GM12864 (cell line): ENCODE measurements at places on chromosomes 13 and 19.

GRCh38 chr19:55465460-55466240, 1.1 kb upstream of the C19orf85 start:
- no peak for DNase-seq

- no peak for DNase-seq
Measured at GRCh38 chr13:100350601-100351000, 238.0 kb downstream of the GGACT start.

GRCh38 chr13:42876270-42876714, 94.9 kb downstream of the FAM216B start:
- DNase-seq: peak; percentile 53

DNA sequence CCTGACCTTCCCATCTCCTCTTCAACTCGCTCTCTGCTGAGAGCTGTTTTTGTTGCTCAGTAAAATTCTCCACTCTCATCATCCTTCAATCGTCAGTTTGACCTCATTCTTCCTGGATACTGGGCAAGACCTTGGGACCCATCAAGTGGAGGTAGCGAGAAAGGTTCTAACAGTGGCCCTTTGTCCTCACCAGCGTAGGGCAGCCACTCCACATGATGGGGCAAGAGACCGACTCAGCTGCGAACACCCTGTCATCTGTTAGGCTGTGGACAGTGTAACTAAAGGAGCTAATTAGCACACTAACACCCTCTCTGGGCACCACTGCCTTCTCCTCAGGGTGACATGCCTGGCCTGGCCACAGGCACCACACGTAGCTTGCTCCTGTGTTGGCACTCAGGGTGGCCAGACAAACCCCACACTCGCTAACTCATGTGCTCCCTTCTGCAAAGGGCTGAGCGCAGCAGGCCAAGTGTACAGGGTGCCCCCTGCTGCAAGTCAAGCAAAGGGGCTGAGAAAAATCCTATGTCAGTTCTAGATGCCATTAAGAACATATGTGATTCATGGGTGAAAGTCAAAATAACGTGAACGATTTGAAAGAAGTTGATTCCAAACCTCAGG, 1216.0 kb downstream of the SLITRK5 start:
- DNase-seq: no peak

GRCh38 chr13:78595495-78596398, 7.6 kb downstream of the POU4F1 start:
- no peak for DNase-seq

DNA sequence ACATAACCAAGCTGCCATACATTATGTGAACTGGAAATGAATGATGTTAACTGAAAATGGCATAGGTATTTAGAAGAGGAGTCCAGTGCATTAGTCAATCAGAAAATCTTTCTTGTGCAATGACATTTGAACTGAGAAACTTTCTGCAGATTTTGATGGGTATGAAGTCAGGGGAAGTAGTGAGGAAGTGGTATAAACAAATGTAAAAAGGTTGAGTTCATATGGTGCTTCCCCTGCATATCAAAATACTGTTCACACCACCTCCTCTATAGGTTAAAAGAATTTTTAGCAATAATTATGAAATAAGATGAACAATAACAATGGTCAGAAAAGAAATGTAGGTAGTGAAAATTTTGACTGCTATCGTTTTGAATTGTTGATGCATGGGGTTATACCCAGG, 800.0 kb downstream of the SLITRK6 start:
- DNase-seq: no peak

GRCh38 chr19:29266603-29267002, 53.7 kb upstream of the UQCRFS1 start:
- no peak for DNase-seq

DNA sequence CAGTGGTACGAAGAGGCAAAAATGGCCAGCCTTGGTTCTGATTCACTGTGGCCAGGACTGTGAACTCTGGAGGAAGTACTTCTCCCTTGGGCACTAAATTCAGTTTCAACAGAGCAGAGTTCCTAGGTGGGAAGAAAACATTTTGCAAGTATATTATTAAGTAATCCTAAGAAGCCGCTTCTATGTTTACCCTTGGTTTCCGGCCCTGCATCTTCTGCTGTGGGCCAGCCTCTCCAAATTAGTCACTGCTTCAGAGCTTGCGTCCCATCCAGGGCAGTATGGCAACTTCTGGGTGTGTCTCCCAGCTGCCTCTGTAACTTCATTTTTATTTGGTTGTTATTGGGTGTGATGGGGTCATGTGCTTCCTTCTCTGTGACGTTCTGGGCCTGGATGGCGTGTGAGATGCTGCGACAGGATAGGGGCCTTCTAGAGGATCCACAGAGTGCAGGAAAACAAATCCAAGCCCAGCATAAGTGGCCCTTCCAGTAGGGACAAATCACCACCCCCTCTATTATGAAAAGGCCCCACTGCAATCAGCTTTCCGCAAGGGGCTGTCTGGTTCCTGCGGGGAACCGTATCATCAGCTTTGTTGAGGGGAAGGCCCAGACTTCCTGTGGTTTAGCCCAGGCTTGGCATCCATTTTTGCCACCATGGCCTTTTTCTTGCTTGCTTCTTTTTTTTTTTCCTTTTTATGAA, 55.1 kb upstream of the C1QTNF9 start:
- DNase-seq: no peak

GRCh38 chr19:50741179-50741933, 18.2 kb downstream of the CLEC11A start:
- no peak for DNase-seq

- no peak for DNase-seq
Measured at GRCh38 chr19:38309615-38310278, 5.7 kb downstream of the C19orf33 start.

DNA sequence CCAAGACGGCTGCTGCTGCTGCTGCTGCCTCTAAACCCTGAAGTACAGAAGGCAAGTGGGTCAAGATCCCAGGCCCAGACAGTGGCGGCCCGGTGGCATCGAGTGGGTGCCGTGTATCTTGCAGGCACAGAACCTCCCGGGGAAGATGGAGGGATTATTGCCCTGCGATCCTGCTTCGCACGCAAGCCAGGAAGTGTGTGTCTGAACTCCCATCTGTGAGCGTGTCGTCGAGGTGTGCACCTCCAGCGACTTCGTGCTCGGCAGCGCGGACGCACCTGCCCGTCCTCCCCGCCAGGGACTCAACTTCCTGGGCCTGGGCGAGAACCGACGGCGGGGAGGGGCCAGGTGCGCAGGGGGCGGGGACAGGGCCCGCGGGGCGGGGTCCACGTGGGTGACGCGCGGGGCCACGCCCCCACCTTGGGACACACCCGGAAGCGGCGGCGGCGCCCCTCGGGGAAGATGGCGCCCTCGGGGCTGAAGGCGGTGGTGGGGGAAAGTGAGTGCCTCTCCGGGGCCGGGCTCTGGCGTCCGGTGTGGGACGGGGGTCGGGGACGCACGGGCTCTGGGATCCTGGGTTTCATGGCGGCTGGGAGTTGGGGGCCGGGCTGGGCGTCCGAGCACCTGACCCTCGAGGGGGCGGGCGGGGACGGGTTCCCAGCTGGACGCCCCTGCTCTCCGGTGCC, at the start of gene STXBP2:
Gene STXBP2 (plus strand): TSS at position 420 of the 683 bp plus-strand sequence. CDS start 40 bp downstream, at position 460.
- peak; percentile 49 for DNase-seq

DNA sequence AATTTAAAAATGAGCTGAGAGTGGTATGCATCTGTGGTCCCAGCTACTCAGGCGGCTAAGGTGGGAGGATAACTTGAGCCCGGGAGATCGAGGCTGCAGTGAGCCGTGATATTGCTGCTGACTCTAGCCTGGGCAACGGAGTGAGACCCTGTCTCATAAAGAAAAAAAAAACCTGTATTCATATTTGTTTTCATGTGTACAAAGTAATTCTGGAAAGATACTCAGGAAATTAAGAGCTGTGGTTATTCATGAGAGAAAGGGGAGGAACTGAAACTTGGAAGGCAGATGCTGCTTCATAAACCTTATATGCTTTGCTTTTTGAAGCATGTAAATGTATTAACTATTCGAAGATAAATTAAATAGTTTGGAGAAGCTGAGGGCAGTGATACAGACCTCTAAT, 8.8 kb upstream of the RLN3 start:
- no peak for DNase-seq

DNA sequence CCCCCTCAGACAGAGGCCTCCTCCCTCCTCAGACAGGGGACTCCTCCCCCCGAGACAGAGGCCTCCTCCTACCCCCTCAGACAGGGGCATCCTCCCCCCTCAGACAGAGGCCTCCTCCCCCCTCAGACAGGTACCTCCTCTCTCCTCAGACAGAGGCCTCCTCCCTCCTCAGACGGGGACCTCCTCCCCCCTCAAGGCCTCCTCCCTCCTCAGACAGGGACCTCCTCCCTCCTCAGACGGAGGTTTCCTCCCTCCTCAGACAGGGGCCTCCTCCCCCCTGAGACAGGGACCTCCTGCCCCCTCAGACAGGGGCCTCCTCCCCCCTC, 13.9 kb downstream of the C3 start:
- no peak for DNase-seq

- DNase-seq: no peak
Measured at GRCh38 chr19:33629826-33630375, 8.1 kb downstream of the CHST8 start.

GRCh38 chr19:18205200-18205892, 1.5 kb upstream of the RAB3A start:
- DNase-seq: no peak

DNA sequence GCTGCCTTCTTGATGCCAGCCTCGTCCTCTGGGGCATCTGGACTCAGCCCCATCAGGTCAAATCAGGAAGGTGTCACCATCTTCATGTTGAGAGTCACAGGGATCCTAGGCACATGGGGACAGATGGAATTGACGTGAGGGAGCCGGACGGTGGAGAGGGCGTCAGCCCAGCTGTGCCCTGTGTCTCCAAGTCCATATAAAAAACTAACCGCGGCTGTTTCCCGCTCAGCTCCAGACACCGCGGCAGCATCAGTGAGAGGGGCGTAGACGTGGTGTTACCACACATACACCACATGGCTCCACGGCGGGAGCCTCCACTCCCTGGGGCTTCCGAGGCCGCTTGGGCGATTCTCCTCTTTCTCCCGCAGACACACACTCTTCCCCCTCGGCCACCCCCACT, 5.6 kb upstream of the PRR36 start:
- DNase-seq: no peak

- DNase-seq: no peak
Measured at GRCh38 chr19:51027873-51028272, 1.5 kb upstream of the KLK11 start.

DNA sequence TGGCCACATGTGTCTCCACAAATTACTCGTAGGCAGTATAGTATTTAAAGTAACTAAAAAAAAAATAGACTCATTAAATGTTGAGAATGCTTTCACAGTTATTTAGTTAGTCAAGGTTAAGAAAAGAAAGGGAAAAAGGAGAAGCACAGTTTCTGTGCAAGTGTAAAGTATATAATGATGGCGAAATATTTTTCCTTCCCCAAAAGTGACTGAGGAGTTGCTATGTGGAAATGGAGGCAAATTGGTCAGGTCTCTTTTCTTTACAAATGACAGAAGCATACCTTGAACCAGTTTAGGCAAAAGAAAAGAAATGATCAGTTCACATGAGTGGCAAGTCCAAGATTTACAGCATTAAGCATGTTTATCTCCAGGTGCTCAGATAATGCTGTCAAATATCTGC, 18.0 kb downstream of the CSNK1A1L start:
- no peak for DNase-seq

DNA sequence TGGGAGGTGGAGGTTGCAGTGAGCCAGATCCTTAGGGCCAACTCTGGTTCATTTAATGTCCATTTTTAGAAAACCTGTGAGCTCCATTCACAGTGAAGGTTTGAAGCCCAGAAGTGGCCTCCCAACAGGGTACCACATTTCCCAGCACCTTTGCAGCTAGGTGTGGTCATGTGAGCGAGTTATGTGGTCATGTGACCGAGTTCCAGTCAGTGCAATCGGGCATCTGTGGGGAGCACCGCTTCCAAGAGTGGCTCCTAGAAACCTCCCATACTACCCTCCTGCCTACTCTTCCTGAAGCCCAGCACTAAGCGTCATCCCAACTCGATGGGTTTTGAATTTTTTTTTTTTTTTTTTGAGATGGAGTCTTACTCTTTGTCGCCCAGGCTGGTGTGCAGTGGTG, 663 bp upstream of the PLA2G4C start:
- DNase-seq: no peak

DNA sequence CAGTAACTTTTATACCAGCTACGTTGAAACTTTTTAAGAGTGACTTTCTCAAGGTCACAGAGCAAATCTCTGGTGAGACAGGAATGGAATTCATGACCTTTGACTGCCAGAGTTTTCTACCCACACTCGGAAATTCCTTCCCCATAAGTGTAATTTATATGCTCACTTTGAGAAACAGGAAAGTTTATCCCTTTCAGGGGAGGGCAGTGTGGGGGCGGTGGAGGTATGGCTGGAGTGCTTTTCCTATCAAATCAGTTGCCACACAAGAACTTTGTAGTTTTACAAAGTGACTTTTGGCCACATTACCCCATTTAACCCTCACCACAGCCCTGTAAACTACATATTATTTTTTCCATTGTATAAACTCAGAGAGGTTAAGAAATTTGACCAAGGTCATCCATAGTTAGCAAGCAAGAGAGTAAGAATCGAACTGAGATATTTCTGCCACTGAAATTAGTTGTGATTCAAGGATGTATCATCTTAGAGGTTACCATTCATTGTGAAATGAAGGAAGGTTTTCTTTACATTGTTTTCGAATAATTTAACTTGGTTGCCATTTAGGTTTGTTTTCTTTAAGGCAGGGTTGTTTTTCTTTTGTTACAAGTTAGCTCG, 5.9 kb downstream of the KLF12 start:
- DNase-seq: no peak

GRCh38 chr19:49666120-49666444, 349 bp downstream of the BCL2L12 start:
- DNase-seq: no peak

DNA sequence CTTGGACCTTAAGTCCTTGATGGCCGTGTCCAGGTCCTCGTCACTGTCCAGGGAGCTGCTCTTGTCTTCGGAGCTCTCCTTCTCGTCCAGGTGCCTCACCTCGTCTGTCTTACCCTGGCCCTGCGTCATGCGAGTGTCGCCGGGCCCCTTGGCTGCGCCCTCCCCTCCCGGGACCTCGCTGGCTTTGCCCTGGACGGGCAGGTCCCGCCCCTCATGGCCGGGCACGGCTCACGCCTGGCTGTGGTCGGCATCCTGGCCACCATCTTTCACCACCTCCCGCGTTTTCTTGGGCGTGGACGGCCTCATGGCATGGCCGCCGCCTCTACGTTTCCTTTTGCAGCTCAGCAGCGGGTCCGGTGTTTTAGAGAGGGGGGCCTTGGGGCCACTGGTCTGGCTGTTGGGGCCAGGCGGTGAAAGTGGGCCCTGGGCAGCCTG, 14.8 kb downstream of the RB1 start:
- DNase-seq: no peak

- no peak for DNase-seq
Measured at GRCh38 chr19:17555929-17556813, 722 bp downstream of the COLGALT1 start.

DNA sequence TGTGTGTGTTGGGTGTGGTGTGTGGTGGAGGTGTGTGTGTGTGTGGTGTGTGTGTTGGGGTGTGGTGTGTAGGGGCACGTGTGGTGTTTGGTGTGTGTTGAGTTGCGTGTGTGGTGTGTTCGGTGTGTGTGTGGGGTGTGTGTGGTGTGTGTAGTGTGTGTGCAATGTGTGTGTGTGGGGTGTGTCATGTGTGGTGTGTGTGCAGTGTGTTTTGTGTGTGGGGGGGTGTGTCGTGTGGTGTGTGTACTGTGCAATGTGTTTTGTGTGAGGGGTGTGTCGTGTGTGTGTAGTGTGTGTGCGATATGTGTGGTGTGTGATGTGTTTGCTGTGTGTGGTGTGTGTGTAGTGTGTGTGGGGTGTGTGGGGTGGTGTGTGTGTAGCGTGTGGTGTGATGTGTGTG, 6.0 kb upstream of the KPTN start:
- no peak for DNase-seq
